HL-60 (cell line): ENCODE measurements at places on chromosomes 7 and 10.

GRCh38 chr10:63633677-63634487 lies 112.7 kb downstream of the REEP3 start:
- DNase-seq, result peak; percentile 29

DNA sequence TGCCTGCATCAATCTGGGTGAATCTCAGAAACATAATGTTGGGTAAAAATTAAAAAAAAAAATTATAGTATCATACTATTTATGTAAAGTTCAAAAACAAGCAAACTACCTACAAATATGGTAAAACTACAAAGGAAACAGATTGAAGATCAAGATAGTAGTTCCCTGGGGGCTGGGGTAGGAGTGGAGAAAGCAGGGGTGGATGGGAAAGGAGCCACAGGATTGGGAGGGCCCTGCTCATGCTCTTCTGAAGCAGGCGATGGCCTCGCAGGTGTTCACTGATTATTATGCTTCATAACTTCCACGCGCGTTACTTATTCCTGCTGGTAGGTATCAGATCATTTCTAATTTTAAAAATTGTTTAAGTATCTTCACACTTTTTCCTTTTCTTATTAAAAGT lies 96.0 kb upstream of the GATA3 start:
- DNase-seq, result no peak

GRCh38 chr10:75079436-75080083 lies 31.9 kb upstream of the SAMD8 start:
- no peak for DNase-seq

GRCh38 chr7:98166668-98166970 lies 44.6 kb upstream of the BHLHA15 start:
- no peak for DNase-seq

DNA sequence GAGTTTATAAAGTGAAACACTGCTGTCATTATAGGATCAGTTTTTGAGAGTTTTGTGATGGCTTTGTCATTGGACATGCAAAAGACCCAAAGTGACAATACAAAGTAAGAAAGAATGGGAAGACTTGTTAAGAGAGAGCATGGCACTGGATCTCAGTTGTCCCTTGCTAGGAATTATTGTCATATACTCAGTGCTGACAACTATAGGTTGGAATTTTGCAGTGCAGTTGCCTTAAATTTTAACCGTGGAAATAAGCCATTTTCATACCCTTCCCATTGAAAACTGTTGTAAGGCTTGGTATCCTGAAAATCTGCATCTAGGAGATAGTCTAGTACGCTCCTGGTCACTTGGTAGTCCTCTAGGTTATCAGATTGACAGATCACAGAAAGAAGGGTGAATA lies 1156.7 kb downstream of the GATA3 start:
- DNase-seq, result no peak

DNA sequence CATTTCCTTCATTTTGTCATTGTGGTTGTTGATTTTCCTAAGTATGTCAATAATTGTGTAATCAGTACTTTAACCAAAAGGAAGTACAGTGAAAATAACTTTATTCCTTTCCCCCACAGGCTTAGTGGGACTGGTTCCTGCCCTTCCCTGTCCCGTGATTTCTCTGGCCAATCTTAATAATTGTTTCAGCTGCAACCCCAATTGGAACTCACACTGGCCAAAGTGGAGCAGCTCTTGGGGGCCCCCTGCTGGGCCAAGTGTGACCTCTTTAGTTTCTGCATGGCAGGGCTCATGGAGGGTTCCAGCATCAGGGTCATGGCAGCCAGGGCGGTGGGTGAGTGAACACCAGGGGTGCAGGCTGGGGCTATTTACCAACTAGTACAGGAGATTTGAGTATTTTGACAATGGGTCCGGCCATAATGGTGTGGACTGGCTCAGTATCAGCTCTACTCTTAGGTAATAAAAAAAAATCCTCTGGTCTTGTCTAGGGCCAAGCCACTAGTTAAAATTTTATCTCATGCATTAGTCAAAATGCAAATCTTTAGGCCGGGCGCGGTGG lies 31.7 kb downstream of the CYCS start:
- peak; percentile 71 for DNase-seq

DNA sequence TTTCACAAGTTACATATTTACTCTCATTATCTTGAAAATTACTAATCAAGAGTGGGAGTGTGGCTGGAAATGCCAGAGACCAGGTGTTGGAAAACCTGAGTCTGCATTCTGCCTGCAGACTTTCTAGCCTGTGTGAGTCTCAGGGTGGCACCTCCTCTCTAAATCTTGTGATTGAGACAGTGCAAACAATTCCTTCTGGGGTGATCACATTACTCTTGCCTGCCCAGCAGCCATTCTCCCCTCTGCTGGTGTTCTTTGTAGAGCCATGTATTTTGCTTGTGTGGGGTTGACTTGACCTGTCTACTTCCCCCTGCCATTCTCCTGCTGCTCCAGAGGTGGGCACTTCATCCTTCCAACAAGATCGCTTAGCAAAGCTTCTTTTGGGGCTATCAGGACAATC lies 101.1 kb downstream of the RAPGEF5 start:
- no peak for DNase-seq

DNA sequence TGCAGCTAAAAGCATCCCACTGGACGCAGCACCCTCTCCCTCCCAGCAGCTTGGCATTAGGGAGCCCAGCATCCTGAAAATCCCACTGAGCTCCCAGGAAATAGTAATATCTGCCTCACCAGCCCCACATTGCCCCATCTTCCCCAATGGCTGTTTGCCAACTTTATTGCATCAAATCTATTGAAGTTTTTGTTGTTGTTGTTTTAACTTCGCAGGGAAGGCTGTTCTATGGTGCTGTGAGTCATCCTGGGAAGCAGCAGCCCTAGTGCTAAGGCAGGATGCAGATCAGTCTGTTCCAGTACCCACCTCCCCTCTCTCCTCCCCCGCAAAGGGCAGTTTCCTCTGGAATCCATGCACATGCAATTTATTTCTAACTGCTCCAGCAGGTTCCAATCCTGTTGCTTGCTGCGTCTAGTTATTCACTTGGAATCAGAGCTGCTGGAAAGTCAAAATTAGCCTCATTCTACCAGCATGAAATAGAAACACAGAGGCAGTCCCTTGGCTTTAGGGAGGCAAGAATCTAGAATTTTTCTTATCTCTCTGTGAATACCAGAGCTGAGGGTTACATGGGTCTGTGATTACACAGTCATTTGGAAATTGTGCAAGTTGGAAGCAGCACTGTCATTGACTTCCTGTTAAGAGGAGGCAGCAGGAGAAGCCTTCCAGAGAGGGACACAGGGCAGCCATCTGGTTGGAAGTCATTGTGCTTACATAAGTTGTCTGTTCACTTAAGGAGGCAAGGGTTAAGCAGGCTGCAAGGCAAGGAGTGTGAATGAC lies 115.9 kb upstream of the CACUL1 start:
- DNase-seq, result peak; percentile 89

GRCh38 chr10:119872860-119873681 lies 428 bp upstream of the MCMBP start:
- peak; percentile 86 for DNase-seq

DNA sequence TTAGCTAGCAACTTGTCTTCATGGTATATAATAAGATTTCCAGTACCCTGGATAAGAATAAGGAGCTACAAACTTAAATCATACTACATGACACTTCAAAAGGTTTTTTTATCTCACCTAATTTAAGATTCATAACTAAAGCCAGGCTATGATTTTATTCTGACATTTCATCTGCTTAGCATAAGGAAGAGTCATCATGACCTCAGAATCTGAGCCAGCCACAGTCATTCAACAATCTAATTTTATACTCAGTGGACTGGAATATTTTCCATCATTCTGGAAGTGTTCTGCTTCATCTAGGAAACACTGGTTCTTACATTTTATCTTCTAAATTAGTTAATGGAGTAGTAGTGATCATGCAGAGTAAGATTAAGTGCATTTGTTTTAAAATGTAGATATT lies 102.1 kb upstream of the KCND2 start:
- DNase-seq, result no peak

DNA sequence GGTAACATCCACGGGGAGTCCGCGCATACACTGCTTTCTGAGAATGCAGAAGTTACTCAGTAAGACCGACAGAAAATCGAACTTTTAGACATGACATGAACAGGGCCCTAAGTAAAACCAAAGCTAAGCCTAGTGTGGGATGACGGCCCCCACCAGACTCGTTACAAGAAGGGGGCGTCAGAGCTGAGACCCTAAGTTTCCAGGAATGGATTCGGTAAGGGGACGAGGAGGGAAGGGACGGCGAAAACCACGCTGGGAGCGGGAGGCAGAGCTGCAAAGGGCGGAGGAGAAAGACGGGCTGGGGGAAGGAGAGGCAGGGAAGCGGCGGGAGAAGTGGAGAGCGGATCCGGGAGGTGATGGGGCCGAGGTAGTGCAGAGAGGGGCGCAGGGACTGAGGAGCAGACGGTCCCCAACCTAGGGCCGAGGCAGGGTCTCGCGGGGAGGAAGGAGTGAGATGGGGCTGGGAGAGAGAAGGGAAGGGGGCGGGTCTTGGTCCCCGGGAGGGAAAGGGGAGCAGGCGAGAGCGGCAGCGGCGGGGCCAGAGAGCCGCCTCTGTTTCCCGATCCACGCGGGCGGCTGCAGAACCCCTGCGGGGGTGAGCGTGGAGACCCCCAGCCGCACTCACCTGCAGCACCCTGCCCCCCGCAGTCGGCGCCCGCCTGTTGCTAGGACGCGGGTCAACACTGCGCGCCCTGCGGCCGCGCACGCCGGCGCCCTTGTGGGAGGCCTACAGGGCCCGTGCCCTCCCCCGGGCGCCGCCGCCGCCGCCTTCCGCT lies 513 bp downstream of the ODAD2 start:
- no peak for DNase-seq

DNA sequence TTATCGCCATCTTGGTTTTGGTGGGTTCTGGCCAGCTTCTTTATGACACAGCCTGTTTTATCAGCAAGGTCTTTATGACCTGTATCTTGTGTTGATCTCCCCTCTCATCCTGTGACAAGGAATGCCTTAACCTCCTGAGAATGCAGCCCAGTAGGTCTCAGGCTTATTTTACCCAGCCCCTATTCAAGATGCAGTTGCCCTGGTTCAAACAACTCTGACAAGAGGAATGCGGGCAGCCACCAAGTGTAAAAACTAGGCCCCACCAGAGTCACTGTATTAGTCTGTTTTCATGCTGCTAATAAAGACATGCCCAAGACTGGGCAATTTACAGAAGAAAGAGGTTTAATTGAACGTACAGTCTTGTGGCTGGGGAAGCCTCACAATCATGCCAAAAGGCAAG lies 671.3 kb downstream of the SORCS1 start:
- no peak for DNase-seq

GRCh38 chr10:118835682-118836326 lies 81.0 kb upstream of the CACUL1 start:
- DNase-seq, result no peak
